ENCODE measurements at places on chromosomes 16 and 17.

DNA sequence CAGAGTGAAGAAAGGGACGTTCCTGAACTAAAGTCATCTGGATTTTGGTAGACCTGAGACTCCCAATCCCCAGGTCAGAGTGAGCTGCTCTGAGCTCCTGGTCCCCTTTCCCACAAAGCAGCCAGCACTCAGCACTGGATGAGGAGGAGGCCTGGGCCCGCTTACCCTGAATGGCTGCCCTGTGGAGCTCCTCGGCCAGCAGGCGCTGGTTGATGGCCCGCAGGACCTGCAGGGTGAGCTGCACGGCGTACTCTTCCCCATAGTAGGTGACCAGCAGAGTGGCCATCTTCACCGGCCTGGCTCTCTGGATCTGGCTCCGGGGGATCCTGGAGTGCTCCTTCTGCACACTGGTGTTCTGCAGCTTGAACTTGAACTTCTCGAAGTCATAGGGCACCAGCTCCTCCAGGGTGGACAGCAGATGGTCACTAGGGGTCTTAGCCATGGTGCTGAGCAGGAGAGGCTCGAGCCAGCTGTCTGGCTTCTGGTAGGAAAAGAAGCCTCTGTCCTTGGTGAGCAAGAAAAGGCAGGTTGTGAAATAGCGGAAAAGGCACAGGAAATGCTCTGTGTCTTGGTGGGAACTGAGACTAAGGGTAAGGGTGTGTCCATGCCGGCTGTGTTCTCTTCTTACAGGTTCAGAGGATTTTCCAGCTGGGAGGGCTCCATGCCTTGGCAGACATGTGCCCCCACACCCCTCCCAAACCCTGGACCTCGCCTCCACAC is at the start of gene MEFV:
Gene MEFV, minus strand, starts transcription at position 488 of the 720 bp plus-strand sequence. Its CDS starts 46 bp downstream, at position 442.
- DNase-seq, result no peak

- DNase-seq, result no peak
Measured at GRCh38 chr17:33493566-33493965, 200.5 kb upstream of the ASIC2 start.

DNA sequence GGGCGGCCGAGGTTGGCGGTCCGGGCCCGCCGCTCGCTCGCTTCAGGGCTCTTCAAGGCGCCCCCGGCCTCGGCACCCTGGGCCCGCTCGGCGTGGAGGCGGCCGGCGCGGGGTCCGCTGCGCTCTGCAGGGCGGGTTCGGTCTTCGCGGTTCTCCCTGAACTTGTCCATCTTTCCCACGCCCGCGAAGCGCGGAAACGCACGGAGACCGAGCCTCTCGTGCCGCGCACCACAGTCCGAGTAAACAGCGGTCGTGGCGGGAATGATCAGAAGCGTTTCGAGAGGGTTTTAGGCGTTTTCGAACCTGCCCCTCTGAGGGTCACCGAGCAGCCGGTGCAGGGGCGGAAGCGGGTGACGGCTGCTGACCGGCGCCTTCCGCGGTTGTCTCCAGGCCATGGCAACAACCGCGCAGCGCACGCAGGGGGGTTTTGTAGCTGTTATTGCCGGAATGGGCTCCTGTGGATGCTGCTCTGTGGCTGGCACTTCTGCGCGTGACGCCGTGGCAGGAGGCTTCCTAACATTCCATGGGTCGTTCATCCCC is 414 bp downstream of the NARF start:
- no peak for DNase-seq

- DNase-seq, result peak; percentile 29
Measured at GRCh38 chr17:80805032-80805751, 186.4 kb upstream of the CHMP6 start.

DNA sequence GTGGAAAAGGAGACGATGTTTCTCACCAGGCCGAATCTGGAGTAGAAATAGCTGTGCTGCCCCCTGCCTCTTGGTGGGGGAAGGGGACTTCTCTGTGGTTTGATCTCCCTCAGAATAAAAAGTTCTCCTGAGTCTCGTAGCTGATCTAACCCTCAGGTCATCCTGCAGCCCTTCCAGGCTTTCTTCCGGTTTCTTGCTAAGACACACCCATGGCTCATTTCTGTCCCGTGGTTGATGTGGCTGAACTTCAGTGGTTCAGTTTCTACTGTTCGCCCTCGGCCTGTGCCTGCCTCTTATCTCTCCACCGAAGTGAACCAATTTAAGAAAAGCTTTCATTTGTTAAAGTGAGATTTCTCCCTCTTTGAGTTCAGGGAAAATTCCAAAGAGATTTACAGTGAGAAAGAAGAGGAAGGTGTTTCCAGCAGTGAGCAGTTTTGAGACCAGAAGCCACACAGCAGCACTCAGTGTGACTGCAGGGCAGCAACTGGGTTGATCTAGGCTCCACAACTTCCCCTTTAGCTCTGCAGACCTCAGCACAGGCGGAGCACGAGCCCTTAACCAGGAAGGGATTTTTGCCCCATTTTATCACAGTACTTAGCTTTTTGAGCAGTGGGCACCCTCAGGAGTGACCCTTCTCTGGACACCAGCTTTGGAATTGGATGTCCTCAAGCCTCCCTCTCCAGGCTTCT is 34.9 kb upstream of the CACNG5 start:
- no peak for DNase-seq

- no peak for DNase-seq
Measured at GRCh38 chr17:33494151-33494550, 201.1 kb upstream of the ASIC2 start.

- no peak for DNase-seq
Measured at GRCh38 chr17:44607836-44608690, 48.2 kb upstream of the MEIOC start.

All from upper lobe of right lung (tissue), 1 donor.